Stimulated activated CD4-positive, alpha-beta T cell treated with anti-CD3 and anti-CD28 coated beads, TNF-alpha, amount 100 ng/mL, for 48 hours (primary cell): ENCODE measurements at places on chromosomes 11 and 22.

DNA sequence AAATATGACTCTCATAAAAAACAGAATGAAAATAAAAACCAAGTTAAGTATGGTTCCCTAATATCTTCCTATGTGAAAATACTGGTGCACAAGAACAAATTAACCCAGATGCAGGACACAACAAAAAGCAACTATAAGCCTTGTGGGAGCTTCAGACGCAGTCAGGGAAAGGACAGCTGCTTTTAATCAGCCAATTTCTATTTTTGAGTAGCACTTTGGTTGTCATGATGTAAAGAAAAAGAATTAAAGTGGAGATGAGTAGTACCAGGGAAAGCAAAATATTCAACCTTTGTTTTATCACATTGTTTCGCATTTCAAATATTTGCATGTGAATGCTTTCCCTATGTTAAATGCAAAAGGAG lies 339.9 kb downstream of the SOX6 start:
- no peak for DNase-seq

DNA sequence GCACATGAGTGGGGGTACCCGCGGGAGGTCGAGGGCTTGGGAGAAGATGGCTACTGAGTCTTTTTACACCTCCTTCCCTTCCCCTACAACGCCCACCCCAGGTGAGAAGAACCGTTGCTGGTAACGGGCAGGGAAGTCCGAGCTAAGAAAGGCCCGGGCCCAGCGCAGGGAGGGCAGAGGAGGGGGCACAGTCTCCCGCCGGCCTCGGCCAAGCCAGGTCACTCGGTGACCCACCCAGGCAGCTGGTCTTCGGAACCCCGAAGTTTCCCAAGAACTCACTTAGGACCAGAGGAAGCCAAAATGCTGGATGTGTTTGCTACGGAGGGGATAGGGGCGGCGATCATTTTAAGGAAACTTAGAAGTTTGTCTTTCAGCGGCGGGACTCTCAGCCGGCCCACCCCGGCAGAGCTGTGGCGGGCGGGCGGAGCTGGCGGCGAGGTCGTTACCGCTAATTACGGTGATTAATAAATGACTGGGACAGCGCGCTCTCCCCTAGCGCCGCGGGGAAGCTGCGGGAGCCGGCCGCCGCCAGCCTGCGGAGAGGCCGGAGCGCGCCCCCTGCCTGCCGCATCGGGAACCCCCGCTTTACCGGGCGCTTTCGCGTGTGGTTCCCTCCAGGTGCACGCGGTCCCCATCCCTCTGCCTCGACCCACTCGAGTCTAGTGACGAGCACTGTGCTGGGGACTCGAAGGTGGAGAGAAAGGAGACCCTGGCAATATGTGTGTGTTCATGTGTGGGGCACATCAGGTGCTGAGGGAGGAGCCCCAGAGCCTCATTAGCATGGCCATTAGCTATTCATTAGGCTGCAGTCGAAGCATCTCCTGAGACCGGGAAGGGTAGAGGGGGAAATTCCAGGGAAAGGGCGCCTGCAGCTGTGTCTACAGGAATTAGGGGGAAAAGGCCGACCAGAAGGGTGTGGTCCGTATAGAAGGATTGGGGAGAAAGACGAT lies 945 bp downstream of the ROBO3 start:
- DNase-seq = peak; percentile 55

DNA sequence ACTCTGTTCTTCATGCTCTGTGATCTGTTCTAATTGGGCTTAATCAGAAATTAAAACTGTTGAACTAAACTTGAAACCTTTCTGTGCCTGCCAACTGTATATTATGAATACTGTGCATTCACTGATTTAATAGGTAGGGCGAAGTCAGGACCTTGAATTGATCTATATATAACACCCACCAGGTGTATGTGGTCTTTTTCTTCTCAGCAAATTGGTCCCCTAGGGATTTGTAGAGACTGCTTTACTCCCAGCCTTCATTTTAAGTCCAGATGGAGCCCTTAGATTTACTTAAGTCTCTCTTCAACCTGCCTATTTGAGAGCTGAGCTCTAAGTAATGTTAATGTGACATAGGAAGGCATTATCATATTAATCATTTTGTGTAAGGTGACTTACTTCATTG lies 257.5 kb downstream of the TMEM135 start:
- DNase-seq = no peak

- no peak for DNase-seq
Observed at GRCh38 chr11:27357250-27357649, 5.8 kb downstream of the CCDC34 start.
